ENCODE measurements at places on chromosomes 13 and 19.

DNA sequence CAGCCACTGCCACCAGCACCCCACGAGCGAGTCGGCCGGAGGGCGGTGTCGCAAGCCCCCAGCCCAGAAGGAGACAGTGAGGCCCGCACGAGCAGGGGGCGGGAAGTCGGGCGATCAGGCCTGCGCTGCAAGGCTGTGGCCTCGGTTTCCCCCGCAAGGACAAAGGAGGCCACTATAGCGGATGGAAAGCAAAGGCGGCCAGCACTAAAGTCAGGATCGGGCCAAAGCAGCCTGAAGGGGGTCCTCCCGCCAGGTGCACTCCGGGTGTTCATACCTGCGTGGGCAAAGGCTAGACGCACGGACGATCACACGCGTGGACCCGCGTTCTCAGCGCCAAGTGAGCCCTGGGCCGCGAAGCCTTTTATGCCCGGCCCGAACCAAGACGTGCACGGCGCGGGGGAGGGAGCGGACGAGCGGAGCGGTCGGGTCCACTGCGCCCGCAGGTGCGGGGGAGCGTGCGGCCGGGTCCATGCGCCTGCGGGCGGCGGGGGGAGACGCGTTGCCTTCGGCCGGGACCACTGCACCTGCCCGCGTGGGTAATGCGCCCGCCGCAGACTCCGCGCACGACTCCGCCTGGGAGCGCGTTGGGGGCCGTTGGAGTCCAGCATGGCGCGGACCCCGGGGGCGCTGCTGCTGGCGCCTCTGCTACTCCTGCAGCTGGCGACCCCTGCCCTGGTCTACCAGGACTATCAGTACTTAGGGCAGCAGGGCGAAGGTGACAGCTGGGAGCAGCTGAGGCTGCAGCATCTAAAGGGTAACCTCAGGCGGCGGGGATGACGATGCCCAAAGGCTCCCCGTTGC lies at the start of the genes PRDX2 and THSD8:
Gene PRDX2, minus strand, starts transcription at position 335 of the 801 bp plus-strand sequence. CDS start 539 bp downstream, outside the sequence.
Gene THSD8, plus strand, starts transcription at position 604 of the 801 bp plus-strand sequence. Its CDS starts 3 bp downstream, at position 607.
- DNase-seq = no peak

DNA sequence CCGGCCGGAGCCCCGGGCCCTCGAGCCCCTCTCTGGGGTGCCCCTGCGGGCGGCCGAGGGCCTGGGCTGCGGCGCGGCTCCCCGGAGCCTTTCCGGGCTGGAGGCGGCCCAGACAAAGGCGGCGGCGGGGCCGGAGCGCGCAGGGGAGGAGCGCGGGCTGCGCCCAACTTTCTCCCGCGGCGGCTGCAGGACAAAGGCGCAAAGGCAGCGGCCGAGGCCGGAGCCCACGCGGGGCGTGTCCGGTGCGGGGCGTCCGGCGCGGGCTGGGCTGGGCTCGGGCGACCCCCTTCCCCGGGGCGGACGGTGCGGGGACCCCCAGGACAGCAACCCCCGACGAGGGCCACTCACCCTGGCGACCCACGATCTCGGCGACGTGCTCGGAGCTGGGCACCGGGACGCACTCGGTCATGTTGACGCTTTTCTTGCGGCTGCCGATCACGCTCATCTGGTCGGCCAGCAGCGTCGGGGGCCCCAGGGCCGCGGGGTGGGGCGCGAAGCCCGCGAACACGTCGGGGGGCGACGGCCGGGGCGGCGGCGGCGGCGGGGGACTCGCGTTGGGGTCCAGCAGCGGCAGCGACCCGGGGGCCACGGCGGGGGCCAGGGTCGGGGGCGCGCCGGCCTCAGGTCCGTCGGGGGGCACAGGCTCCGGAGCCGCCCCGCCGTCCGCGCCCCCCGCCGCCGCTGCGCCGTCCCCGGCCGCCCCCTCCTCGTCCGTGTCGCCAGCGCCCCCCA lies 843 bp downstream of the MEX3D start:
- no peak for DNase-seq

DNA sequence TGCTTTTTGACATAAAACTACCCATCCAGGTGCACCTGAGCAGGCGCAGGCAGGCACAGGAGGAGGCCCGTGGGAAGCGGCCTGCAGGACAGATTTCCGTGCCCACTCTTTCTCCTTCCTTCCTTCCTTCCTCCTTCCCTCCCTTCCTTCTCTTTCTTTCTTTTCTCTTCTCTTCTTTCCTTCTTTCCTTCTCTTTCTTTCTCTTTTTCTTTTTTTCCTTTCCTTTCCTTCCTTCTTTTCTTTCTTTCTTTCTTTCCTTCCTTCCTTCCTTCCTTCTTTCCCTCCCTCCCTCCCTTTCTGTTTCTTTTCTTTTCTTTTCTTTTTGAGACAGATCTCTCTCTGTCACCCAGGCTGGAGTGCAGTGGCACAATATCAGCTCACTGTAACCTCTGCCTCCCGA lies 21.2 kb upstream of the TMEM255B start:
- DNase-seq = no peak

- DNase-seq = peak; percentile 25
Measured at GRCh38 chr13:111392486-111392885, 72.0 kb downstream of the TEX29 start.

DNA sequence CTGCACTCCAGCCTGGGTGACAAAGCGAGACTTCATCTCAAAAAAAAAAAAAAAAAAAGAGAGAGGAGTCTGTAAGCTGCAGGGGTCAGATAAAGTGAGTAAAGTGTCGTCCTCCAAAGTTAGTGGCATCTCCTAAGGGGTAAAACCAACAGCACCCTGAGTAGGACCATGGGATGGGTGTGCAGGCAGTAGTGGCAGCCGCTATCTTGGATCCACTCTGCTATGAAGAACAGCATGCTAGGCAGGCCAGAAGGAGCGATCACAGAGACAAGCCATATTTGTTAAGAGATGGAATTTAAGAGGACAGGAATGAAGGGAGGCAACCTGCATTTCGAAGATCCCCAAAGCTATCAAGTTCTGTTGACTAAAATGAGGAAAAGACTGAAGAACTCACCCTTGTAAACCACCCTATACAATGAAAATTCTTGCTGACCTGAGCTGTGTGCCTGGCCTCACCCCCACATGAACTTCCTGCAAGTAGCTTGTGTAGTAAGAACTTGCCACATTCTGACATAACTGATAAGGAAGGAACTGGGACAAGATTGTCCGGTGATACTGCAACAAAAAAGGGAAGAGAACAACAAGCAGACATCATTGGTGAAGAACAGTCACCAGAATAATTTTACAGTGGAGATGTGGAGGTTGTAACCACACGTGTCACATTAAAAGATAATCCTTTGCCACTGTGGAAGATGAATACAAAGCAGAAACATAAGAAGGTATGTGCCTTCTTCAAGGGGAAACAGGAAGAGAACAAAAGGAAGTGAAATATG lies 16.2 kb downstream of the DPY19L3 start:
- DNase-seq = no peak

DNA sequence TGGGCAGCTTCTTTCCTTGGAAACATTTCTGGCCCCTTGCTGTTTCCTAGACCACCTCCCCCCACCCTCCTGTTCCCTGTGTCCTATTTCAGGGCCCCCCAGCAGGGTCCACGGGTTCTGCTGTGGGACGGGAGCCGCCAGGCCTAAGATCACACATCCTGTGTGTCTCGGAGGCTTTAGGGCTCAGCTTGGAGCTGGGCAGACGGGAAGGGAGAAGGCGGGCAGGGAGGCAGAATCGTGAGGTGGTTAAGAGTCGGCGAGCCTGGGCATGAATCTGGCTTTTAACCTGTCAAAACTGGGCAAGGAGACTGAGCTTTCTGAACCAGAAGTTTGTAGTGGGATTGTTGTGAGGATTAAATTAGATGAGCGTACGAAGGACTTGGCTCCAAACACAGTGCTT lies 4.8 kb downstream of the KCNC3 start:
- DNase-seq = no peak

DNA sequence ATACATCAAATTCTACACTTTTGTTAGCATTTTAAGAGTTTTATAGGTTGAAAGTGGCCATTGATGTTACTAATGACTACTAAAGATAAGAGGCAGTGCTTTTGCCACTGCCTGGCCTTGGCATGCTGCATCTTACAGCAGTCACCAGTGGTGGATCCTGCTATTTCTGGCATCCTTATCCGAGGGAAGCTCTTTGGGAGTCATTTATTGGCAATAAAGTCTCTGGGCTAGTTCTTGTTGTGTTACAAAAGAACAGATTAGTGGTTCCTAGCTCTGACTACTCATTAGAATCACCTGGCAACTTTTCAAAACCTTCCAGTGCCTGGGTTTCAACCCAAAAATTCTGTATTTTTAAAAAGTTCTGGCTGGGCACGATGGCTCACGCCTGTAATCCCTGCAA lies 94.5 kb downstream of the ZMYM2 start:
- no peak for DNase-seq

DNA sequence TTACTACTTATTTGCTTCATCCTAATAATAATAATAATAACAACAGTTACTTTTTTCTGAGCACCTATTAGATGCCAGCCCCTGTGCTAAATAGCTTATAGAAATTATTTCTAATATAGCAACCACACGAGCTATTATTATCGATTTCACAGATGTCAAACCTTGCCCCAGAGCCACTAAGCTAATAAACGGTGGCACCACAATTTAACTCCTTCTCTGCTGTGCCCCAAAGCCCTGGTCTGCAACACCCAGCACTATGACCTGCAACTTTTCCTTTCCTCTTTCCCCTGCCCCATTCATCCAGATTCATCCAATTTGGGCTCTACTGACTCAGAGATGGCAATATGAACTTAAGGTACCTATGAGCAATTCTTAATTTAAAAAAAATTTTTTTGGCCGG lies 6.4 kb downstream of the RFX2 start:
- DNase-seq = no peak

DNA sequence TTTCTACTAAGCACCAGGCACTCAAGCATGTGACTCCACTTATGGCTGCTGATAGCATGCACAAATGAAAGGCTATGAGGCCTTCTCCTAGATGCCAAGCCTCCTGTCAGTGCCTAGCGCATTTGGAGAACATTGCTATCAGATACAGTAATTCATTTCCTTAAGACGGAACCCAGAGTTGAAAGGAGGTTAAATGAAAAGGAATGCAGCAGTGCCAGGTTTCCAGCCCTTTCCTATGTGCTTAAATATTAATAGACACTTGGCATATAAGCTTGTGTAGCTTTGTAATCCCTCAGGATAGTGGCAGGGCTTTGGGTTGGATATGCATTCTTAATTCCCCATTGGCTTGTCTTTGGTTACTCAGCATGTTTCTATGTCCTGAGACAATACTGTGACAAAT lies 140.1 kb upstream of the FRY start:
- no peak for DNase-seq

DNA sequence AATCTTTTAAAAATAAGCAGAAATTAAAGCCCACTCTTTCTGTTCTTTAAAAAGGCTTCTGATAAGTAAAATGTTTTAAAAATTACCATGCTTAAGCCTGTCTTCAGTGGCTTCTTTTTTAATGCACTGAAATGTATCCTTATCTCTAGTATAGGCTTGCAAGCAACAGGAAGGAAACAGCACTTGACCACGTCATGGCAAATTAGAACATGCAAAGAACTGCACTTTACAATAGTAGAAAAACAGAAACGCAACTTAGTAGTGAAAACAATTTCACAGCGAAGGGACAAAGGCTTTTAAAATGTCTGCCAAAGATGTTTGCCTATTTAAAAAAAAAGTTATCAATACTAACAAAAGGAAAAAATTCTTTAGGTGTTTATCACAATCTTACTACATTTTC lies 36.3 kb downstream of the ELF1 start:
- DNase-seq = no peak

DNA sequence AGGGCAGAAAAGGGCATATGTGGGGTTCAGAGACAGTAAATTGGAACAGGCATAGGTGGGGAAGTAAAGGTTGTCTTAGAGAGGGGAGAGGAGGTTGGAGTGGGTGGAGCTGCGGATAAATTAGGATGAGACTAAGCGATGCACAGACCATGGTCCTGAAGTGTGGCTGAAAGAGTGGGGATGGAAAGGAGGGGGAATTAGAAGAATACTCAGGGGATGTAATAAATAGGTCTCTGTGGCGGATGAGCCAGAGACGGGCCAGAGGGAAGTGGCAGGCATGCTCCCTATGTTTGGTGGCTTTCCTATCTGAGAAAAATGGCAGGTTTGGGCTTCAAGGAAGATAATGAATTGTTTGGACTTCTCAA lies 123.4 kb downstream of the OLFM4 start:
- no peak for DNase-seq

DNA sequence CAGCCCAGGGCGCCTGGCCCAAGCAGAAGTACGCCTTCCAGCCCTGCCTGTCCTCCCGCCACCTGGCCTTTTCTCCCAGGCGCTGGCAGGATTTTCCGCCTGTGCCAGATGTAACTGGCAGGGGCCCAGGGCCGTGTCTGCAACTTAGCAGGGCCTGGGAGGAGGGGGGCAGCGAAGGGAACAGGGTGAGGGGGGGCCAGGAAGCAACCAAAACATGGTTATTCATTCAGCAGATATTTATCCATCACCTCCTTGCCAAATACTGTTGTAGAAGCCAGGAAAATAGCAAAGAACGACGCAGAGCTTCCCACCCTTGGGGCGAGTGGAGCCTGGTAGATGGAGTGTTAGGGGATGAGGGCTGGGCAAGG lies 5.6 kb downstream of the TLE6 start:
- no peak for DNase-seq

DNA sequence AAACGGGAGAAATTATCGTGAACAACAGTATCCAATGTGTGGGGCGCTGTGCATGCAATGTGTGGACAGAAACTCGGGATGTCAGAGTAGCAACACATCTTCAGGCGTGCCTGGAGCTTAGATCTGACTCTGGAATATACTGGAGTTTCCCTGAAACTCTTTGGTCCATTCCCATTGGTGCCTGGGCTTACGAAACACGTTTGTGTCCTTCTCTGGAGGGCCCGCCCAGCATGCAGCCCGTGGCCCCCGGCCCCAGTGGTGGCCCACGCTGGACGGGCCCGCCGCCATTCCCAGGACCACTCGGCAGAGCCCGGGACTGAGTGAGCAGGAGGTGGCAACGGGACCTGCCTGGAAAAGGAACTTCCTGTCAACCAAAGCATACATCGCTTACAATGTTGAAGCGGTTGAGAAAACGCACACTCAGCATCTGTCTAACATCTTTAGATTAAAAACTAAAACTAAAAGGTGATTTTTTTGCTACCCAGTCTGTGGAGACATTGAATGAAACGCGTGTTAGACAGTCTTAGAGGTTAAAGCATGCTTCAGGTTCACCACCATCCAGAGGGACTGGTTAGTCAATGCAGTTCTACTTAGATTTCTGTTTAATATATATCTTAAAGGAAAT lies 19.3 kb upstream of the TIMM44 start:
- DNase-seq = no peak

- no peak for DNase-seq
Measured at GRCh38 chr19:14361824-14362223, 19.4 kb upstream of the ADGRE5 start.

- DNase-seq = no peak
Measured at GRCh38 chr19:58409010-58409790, 751 bp downstream of the ZNF584 start.

DNA sequence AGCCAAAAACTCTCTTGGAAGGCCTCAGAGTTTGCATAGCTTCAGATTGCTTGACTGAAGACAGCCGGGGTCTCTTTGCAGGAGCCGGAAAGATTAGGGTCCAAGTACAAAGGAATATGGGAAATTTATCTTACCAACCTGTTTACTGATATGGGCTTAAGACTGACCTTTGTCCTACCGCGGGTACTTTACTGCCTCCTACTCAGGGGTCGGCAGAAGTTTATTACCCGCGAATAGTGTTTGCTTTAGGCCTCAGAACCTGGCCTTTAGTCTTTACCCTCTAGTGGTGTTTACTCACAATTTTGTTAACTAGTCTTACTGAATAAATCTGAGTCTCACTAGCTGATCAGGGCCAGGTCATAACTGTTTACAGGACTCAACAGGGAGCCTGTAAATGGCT lies 765.4 kb upstream of the SPRY2 start:
- DNase-seq = no peak

Data from vagina (tissue), 2 donors.